C1 segment of cervical spinal cord (tissue), 14 donors: ENCODE measurements at places on chromosomes 5 and 9.

DNA sequence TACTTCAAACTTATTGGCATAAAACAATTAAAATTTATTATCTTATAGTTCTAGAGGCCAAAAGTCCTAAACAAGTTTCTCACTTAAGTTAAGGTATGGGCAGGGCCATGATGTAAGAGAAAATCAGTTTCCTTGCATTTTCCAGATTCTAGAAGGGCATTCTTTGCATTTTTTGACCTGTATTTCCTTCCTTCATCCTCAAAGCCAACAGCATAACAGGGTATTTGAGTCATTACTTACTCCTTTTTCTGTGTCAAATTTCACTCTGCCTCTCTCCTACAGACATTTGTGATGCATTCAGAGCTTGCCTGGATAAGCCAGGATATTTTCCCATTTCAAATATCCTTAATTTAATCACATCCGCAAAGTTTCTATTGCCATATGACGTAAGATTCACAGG lies 1499.0 kb downstream of the EFNA5 start:
- no peak for DNase-seq

- no peak for DNase-seq
These were observed 85.5 kb downstream of the CAMSAP1 start for GRCh38 chr9:135821733-135822373.

GRCh38 chr9:79353856-79354520 lies 217.8 kb upstream of the TLE4 start:
- DNase-seq, result no peak

GRCh38 chr9:136380381-136380780 lies 6.9 kb upstream of the CARD9 start:
- DNase-seq, result no peak

- DNase-seq, result no peak
These were observed 7.4 kb downstream of the ADAM19 start for GRCh38 chr5:157568222-157568621.

GRCh38 chr9:97889941-97890887 lies 32.1 kb downstream of the TRMO start:
- no peak for DNase-seq

DNA sequence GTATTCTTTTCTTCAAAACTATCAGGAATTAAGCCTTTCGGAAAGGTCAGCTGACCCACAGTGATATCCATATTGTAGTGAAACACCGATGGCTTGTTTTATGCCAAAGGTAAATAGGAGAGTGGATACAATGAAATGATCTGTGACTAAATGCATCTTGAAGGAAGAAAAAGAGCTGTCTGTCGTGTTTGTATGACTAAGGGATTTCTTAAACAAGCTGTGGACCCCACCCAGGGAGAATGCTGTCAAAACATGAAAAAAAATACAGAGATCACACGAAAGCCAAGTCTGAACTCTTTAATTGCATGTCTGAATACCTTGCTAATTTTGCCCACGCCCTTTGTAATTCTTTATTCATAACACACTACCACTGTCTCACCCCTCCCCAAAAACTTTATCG lies 286.4 kb upstream of the WWC1 start:
- DNase-seq, result no peak

GRCh38 chr9:117720066-117720465 lies 15.9 kb downstream of the TLR4 start:
- no peak for DNase-seq

DNA sequence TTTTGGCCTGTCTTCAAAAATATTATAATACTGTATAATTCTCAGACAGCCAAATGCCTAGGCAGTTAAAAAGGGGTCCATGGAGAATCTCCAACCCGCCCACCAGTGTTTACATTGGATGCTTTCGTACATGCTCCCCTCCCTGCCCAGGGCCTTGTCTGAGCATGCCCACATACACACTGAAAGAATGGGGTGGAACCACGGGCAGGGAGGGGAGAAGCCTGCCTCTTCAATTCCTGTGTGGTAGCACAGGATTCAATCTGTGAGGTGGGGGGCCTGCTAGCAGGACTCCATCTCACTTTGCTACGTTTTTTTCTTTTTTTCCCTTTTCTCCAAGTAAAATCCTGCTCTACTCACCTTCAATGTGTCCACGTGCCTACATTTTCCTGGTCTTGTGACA lies 314.7 kb upstream of the GRAMD2B start:
- DNase-seq, result no peak
